ENCODE measurements at places on chromosomes 7 and 10. TPM values are rescaled to one million over a fixed set of nuclear protein-coding genes. Genes with fewer than 3 reads are reported as not detected.

GRCh38 chr10:5968037-5968680 lies 9.2 kb downstream of the IL15RA start:
- DNase-seq: peak; percentile 49
- H3K4me3 ChIP-seq: no peak overlapping the region
- H3K4me1 ChIP-seq: peaks cover 27% of the 10 kb centered on the region
- H3K36me3 ChIP-seq: no peaks in the 10 kb centered on the region
- no peak overlapping the region for H3K27ac ChIP-seq

The ODAD2 gene
- total RNA-seq: 0.25 TPM

DNA sequence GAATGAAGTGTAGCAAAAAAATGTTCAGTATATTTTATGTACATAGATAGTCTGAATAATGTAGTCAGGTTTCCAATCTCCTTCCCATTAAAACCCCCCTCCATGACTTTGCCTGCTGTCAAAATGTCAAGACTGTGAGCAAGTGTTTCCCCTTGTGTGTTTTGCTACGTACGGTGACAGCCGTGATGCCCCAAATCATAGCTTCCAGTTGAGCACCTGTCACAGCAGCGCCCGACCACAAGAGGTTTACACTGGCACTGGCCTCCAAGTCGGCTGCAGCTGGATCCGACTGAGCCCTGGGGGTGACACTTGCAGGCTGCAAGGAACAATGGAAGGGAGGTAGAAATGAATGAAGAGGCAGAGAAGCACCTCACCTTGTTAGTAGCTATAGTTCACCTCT lies 62.3 kb downstream of the LAMB4 start:
- H3K36me3 ChIP-seq: no peaks in the 10 kb centered on the region
- no peak overlapping the region for H3K27ac ChIP-seq
- H3K27me3 ChIP-seq: no peaks in the 10 kb centered on the region
- no peak for DNase-seq
- no peaks in the 10 kb centered on the region for H3K4me1 ChIP-seq

GRCh38 chr7:104196161-104196560 lies 11.7 kb downstream of the ORC5 start:
- peaks cover 49% of the 10 kb centered on the region for H3K36me3 ChIP-seq
- no peak overlapping the region for H3K27ac ChIP-seq
- H3K27me3 ChIP-seq: no peaks in the 10 kb centered on the region
- no peak overlapping the region for H3K4me3 ChIP-seq

DNA sequence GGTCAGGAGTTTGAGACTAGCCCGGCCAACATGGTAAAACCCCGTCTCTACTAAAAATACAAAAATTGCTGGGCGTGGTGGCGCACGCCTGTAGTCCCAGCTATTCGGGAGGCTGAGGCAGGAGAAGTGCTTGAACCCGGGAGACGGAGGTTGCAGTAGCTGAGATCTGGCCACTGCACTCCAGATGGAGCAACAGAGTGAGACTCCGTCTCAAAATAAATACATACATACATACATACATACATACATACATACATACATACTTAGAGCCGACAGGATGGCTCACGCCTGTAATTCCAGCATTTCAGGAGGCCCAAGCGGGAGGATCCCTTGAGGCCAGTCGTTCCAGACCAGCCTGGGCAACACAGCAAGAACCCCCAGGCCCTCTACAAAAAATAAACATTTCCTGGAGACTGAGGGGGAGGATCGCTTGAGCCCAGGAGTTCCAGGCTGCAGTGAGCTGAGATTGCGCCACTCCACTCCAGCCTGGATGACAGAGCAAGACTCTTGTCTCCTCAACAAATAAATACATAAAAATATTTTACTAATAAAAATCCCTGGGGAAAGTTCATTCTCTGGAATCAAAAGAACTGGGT lies 90.9 kb upstream of the TNRC18 start:
- peak overlapping the region; percentile 73 for H3K4me3 ChIP-seq
- no peak for DNase-seq
- peaks cover 21% of the 10 kb centered on the region for H3K4me1 ChIP-seq
- H3K36me3 ChIP-seq: no peaks in the 10 kb centered on the region

DNA sequence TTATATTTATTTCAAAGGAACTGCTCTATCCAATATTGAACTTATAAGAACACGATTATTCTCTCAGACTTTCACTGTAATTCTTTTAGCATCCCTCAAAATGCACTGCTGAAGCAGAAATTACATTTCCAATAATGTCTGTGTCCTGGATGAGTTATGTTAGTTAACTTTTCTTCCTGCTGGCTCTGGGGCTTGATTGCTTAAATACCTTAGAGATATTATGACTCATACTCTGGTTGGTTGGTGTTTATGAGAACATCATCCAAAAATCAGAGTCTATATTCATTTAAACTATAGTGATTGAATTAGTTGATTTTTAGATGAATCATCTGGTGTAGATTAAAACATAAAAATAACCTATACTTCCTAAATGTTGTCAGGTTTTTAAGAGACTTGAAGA lies 246.3 kb upstream of the VWC2 start:
- no peaks in the 10 kb centered on the region for H3K36me3 ChIP-seq
- H3K4me1 ChIP-seq: no peaks in the 10 kb centered on the region
- no peak overlapping the region for H3K4me3 ChIP-seq
- no peaks in the 10 kb centered on the region for H3K27me3 ChIP-seq
- no peak overlapping the region for H3K27ac ChIP-seq

Measured in vagina (tissue), 2 donors.